HepG2 (cell line): ENCODE measurements at places on chromosomes 2 and 18. TPM values are rescaled to one million over a fixed set of nuclear protein-coding genes. Genes with fewer than 3 reads are reported as not detected.

DNA sequence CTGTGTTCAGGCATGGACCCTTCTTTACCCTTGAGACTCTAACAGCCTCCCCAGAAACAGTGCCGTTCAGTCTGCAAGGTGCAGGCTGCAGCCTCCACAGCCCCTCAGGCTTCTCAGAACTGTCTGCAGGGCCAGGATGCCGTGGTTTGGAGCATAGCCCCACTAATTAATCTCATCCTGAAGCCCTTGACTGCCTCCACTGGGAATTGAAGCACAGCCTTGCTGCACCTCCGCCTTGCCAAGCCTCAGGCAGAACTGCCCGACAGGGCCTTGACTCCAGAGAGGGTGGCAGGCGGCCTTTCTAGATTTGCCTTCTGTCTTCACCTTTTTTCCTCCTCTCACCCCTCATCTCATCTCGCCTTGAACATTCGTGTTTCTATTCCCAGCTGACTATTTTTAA is 119.8 kb downstream of the NRP2 start:
- peaks cover 15% of the 10 kb centered on the region for H3K4me1 ChIP-seq
- no peak overlapping the region for H3K4me3 ChIP-seq
- H3K27me3 ChIP-seq: peaks cover 3% of the 10 kb centered on the region; the same call in 1 of the 2 replicates
- no peaks in the 10 kb centered on the region for H3K36me3 ChIP-seq
- DNase-seq: no peak
- H3K27ac ChIP-seq: no peak overlapping the region

DNA sequence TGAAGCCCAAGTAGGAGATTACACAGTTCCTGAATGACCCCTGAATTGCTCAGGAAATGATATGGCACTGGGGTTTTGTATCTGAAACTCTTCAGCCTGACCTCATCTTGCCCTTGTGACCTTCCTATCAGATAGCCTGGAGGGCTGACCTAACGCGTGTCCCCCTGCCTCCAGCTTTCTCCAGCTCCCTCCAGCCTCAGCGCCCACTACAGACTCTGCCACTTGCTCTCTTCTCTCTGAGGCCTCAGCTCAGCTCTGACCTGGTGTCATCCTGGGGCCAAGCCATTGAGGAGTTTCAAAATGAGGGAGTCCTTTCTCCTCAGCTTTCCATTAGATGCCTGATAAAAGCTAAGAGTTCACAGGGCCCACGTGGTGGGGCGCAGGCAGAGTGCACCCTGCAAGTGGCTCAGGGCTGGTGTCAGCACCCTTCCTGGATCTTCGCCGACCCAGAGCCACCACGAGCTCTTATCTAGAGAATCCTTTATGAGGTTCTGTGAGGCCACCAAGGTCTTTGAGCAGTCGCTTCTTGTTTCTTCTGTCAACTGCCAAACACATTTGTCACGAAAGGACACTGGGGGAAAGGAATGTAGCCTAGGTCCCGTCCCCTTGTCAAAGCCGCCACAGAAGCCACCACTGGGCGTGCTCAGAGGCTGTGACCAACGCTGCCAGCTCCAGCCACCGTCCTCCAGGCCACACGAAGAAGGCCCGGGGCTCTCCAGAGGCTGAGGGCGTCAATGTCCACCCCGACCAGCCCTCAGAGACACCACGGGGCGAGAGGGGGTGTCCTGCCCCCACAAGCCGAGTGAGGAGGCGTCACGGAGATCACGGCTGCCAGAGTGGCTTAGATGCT is 131.3 kb upstream of the GPC1 start:
- DNase-seq: no peak
- H3K27me3 ChIP-seq: peaks cover 62% of the 10 kb centered on the region
- no peaks in the 10 kb centered on the region for H3K4me1 ChIP-seq
- no peak overlapping the region for H3K27ac ChIP-seq

CAD gene
- total RNA-seq: 21.5 and 21.7 TPM in 2 replicates

DNA sequence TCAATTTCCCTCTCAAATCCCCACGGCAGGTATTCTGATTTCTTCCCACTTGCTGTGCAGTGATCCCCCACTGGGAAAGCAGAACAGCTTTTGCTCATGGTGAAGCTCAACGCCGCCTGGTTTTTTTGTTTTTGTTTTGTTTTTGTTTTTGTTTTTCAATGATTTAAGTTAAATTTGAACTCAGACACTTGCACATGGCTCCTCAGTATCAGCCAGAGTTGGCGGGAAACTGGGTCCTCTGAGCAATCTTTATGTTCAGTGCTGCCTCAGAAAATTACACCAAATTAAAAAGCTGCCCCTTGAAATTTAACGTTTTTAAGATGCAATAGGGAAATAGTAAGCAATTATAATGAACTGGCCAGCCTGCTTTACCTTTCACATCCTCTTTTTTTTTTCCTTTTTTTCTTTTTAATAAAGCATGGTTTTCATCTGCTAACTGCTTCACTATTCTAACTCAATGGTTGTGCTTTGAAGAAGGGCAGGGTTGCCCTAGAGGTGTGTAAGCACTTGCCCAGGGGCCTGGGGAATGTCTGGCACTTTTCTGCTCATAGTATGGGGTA is 277.0 kb upstream of the HNRNPA3 start:
- H3K36me3 ChIP-seq: no peaks in the 10 kb centered on the region
- no peaks in the 10 kb centered on the region for H3K4me1 ChIP-seq
- no peak overlapping the region for H3K4me3 ChIP-seq
- H3K27me3 ChIP-seq: no peaks in the 10 kb centered on the region; the same call in 1 of the 2 replicates
- no peak overlapping the region for H3K27ac ChIP-seq

- H3K4me3 ChIP-seq: peak overlapping the region; percentile 20; the same call in 1 of the 2 replicates
- peak overlapping the region; percentile 93 for H3K27ac ChIP-seq
- H3K4me1 ChIP-seq: peaks cover 72% of the 10 kb centered on the region
- H3K27me3 ChIP-seq: no peaks in the 10 kb centered on the region
These were observed 77.2 kb downstream of the CD28 start for GRCh38 chr2:203783496-203784203.

- H3K27ac ChIP-seq: peak overlapping the region; percentile 95
- peaks cover 21% of the 10 kb centered on the region for H3K36me3 ChIP-seq
- no peaks in the 10 kb centered on the region for H3K27me3 ChIP-seq
- peak overlapping the region; percentile 89 for H3K4me3 ChIP-seq
- peak; percentile 74 for DNase-seq
- peaks cover 48% of the 10 kb centered on the region for H3K4me1 ChIP-seq
These were observed 1.4 kb upstream of the ZFP36L2 start for GRCh38 chr2:43227830-43228281.

DNA sequence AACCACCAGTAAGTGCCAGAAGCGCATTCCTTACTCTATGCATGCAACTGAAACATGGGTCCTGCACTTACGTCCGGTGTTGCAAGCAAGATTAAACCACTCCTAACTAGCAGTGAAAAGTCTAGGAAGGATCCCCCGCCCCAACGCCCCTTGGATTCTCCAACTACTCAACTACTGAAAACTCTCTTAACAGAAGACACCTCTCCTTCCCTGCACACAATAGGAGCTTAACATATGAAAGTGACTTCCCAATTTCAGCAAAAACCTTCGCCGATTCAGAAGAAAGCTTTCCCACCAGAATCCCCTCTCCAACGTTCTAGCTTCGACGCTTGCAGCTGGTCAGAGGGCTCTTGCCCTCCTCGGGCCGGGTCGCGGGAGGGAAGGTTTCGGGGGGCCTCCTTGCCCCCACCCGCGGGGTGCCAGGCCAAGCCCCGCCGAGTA is 578 bp downstream of the IWS1 start:
- H3K4me3 ChIP-seq: peak overlapping the region; percentile 92
- DNase-seq: peak; percentile 32
- no peaks in the 10 kb centered on the region; the same call in 2 of the 3 replicates for H3K27me3 ChIP-seq
- H3K27ac ChIP-seq: peak overlapping the region; percentile 91
- H3K36me3 ChIP-seq: peaks cover 32% of the 10 kb centered on the region

DAW1 gene
- total RNA-seq: not detected in 2 replicates

DSG1 gene
- not detected in 2 replicates for total RNA-seq

DNA sequence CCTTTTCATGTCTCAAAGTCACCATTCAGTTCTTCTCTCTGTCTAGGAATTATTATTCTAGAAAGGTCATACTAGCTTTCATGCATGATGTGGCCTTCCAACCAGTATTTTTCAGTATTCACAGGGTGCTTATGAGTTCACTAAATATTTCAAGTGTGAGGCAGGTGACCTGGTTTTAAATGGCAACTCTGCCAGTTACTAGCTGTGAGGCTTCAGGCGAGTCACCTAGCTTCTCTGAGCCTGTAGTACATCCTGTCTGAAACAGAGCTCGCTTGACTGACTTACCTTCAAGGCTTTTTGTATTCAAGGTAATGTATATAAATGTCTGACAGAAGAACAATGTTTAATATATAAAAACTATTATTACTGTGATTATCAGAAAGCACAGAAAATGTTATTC is 19.4 kb upstream of the ACVR1 start:
- no peak overlapping the region for H3K27ac ChIP-seq
- DNase-seq: no peak
- no peaks in the 10 kb centered on the region for H3K4me1 ChIP-seq
- no peaks in the 10 kb centered on the region for H3K36me3 ChIP-seq

GRCh38 chr2:236216711-236217110 is 47.5 kb downstream of the ASB18 start:
- H3K36me3 ChIP-seq: no peaks in the 10 kb centered on the region
- H3K4me1 ChIP-seq: no peaks in the 10 kb centered on the region
- H3K27me3 ChIP-seq: peaks cover 52% of the 10 kb centered on the region
- H3K4me3 ChIP-seq: no peak overlapping the region
- no peak for DNase-seq
- H3K27ac ChIP-seq: no peak overlapping the region

MARCHF4 gene
- not detected in 2 replicates for total RNA-seq

MAB21L4 gene
- 13.5 and 14.0 TPM in 2 replicates for total RNA-seq

DNA sequence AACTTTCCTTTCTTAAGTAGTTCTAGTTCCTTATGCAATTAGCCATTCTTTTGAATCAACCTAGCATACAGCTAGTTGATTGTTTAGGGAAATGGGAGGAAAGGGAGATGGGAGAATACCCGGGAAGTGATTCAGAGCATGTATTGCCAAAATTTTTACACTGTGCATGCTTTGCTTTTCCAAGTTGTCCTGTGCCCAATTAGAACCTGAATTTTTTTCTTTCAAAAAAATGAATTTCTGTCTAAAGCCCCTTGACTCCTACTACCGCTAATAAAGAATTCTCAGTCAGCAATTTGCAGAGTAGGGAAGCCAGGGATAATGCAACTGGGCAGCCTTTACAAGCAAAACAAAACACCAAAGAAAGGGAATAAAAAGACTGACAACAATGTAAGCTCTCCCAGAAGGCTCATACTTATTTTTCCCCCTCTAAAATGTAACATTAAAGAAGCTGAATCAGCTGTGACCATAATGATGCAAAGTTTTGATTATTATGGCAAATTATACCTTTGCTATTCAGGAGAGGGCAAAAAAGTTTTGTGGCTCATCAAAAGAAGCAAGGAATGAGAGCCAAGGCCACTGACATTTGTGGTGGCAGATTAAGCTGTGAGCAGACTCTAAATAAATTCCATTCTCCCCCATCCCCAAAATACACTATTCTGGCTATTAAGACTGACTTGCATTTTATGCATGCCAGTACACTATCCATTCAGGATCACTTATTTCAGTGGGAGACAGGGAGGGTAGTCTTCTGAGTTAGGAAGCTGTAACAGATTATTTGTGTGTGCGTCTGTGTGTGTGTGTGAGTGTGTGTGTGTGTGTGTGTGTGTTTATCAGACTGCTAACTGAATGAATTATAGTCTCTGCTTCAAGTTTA is 174.3 kb downstream of the ERBB4 start:
- no peaks in the 10 kb centered on the region for H3K36me3 ChIP-seq
- no peaks in the 10 kb centered on the region for H3K27me3 ChIP-seq
- H3K27ac ChIP-seq: no peak overlapping the region
- peaks cover 24% of the 10 kb centered on the region for H3K4me1 ChIP-seq
- DNase-seq: no peak

GRCh38 chr2:55268288-55268906 is 634 bp downstream of the MTIF2 start:
- DNase-seq: peak; percentile 23
- H3K36me3 ChIP-seq: peaks cover 23% of the 10 kb centered on the region; the same call in 2 of the 3 replicates
- no peaks in the 10 kb centered on the region; the same call in 2 of the 3 replicates for H3K27me3 ChIP-seq
- peak overlapping the region; percentile 81 for H3K4me3 ChIP-seq
- H3K27ac ChIP-seq: peak overlapping the region; percentile 91
- peaks cover 16% of the 10 kb centered on the region for H3K4me1 ChIP-seq

DNA sequence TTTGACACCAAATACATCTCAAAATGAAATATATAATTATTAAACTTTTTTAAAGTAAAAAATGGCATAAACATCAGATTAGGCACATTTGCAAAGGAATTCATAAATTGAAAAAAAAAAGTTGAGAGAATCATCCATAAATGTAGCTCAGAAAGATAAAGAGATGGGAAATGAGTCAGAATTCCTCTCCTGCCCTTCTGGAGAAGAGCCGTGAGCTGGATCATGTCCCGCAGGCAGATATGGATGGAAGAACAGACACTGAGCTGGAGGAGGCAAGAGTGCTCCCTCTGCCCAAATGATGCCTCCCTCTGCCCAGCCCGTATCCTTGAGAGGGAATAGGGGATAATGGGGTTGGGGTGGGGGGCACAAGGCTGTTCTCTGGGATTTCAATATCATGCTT is 190.9 kb downstream of the TFCP2L1 start:
- no peaks in the 10 kb centered on the region for H3K36me3 ChIP-seq
- no peaks in the 10 kb centered on the region for H3K4me1 ChIP-seq
- H3K27me3 ChIP-seq: peaks cover 10% of the 10 kb centered on the region; the same call in 1 of the 2 replicates
- DNase-seq: no peak
- no peak overlapping the region for H3K4me3 ChIP-seq
- no peak overlapping the region for H3K27ac ChIP-seq

GRCh38 chr2:110897966-110898365 is 165.6 kb downstream of the ACOXL start:
- no peak overlapping the region for H3K27ac ChIP-seq
- DNase-seq: no peak
- no peak overlapping the region for H3K4me3 ChIP-seq
- H3K27me3 ChIP-seq: no peaks in the 10 kb centered on the region; the same call in 1 of the 2 replicates
